CMK (cell line): ENCODE measurements at places on chromosomes 3 and 15.

GRCh38 chr15:98729446-98730042, 81.2 kb downstream of the IGF1R start:
- DNase-seq = no peak

DNA sequence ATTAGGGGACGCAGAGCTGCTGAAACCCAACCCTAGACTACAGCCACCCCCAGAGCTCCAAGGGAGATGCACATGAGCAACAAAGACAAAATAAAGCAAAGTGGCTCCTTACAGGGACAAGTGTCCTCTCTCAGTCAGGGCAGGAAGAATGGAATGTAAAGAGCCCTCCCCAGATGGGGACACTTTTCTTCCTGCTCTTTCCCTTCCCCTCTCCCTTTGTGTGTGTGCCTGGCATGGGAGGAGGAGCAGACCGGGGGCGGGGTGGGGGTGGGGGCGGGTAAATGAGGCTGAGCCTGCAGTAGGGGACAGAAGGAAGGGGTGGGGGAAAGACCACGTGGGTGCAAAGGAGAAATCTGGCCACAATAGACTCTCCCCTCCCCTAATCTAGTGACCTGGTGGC, 37.4 kb downstream of the ACAA1 start:
- DNase-seq = no peak

DNA sequence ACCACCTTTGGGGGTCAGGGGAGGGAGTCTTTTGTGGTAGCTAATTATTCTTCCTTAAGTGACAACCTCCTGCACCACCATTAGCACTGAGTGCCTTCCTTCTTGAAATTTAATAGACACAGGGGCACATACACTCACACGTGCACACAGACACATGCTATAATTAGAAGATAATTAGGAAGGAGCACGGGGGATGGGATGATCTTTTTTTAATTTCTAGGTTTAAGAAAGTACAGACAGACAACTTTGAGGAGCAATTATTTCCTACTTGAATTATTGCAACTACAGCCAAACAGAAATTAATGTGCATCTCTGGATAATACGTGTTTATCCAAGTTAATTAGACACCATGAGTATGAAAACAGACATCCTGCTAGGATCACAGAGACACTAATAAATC, 44.8 kb upstream of the GUCA1C start:
- DNase-seq = no peak

DNA sequence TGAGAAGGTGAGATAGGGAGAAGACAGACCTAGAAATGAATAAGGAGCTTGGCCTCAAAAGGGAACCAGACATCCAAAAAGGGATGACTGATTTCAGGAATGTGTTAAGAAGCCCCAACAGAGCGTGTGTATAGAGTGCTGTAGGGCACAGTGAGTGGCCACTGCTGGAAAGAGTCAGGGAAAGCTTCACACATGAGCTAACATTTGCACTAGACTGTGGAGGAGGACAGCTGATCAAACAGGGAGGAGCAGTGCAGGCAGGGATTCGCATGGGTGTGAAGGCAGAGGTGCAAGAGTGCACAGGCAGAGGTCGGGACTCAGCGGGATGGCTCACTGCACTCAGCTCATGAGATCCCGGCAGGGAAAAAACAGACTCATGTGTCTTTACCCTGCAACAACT, 61.8 kb downstream of the NPTN start:
- DNase-seq = no peak

DNA sequence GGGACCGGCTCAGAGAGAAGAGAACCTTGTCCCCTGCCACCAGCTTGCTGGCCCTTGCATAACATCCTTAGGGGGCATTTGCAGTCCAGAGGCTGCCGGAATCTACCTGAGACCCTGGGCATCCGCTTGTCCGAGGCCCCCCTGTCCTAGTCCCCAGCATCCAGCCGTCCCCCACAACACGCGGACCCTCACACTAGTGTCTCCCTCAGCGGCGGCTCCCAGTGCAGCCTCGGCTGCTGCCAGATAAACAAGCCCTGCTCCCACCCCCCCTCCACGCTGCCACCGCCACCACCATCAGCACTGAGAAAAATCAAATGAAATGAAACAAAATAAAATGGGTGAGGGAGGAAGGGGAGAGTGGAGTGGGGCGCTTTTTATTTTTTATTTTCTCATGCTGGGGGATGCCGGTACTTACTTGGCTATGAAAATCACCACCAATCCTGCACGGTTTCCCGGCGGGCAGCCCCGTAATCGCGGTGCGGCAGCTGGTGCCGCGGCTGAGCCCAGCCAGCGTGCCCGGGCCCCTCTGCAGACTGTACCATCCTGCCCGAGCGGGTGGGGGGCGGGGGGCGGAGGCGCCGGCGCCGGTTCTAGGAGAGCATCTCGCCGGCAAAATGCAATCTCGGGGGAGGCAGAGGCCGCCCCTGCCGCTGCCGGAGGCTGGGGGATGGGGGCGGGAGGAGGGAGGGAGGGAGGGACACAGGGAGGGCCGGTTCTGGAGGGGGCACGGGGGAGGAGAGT, at the start of gene ATP2B2:
Gene ATP2B2, minus strand, starts transcription at position 537 of the 741 bp plus-strand sequence. CDS start 56,043 bp downstream, outside the sequence.
- DNase-seq = no peak

DNA sequence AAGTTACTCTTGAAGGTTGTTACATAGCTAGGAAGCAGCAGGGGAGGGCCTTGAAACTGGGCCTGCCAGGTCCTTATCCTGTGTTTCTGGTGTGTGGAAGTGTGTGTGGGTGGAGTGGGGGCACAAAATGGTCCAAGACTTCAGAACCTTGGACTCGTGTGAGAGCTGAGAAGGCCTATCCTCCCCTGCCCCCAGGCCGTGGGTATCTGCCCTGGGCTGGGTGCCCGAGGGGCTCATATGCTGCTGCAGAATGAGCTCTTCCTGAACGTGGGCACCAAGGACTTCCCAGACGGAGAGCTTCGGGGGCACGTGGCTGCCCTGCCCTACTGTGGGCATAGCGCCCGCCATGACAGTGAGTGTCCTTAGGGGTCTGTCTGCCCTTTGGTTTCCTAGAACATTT, 4.5 kb downstream of the CHRD start:
- DNase-seq = no peak

- DNase-seq = no peak
Measured at GRCh38 chr3:163196815-163197374, 1700.3 kb downstream of the OTOL1 start.

DNA sequence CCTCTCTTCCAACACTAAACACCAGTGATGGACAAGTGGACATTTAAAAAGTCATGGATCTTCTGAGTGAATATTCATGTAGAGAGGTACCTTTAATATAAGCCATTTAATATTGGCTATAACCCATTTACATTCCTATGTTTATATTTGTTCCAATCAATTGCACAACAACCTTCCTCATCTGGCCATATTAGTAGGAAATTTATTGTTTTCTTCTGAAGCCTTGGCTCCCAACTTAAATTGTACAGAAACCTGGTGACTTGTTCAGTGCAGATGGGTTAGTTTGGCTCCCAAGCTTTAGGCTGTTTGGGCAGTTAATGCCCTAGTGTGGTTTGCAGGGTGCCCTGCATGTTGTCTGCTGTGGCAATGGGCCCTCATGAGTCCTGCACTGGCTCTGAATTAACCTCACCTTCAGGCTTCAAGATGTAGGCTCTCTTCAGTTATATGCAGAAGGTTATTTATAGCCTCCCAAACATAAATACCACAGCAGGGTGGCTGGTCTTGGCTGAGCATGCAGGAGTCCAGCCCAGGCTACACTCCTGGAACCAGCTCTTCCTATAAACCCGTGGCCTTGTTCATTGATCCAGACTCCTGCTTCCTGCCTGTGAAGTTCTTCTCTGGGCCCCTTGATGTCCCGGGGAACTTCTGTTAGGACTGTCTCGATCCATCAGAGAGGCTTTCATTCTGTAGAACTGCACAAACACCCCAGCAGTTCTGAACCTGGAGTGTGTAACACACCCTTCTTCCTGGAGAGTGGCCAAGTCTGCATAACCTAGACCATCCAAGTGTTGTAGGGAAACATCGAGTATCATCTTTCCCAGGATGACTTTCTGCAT, 57.0 kb downstream of the DUT start:
- no peak for DNase-seq

- no peak for DNase-seq
Measured at GRCh38 chr3:54131026-54131605, 8.8 kb downstream of the CACNA2D3 start.
